ENCODE measurements at places on chromosomes 12 and 14.
A peak's percentile ranks its signal among the peaks of the same experiment; 100 is the strongest.

- no peak for DNase-seq
These were observed 61.1 kb upstream of the PLBD1 start for GRCh38 chr12:14628771-14629170.

GRCh38 chr12:26434299-26435068, 239.1 kb downstream of the SSPN start:
- DNase-seq: peak; percentile 64

DNA sequence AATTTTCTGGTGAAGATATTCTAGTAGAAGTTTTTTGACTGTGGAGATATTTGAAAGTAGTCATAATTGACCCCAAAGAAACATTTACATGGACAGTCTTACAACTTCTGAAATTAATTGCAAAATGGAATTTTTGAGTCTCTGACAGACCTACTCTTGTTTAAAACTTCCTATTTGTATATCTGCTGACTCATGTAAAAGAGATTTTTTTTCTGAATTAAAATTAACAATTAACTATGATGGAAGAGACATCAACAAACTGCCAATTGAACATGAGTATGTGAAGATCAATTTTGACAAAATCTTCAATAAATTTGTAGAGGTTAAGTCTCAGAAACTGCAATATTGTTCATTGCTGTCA, 108.5 kb upstream of the MAX start:
- DNase-seq: peak; percentile 28

GRCh38 chr12:121602766-121603165, 21.9 kb upstream of the KDM2B start:
- DNase-seq: no peak

DNA sequence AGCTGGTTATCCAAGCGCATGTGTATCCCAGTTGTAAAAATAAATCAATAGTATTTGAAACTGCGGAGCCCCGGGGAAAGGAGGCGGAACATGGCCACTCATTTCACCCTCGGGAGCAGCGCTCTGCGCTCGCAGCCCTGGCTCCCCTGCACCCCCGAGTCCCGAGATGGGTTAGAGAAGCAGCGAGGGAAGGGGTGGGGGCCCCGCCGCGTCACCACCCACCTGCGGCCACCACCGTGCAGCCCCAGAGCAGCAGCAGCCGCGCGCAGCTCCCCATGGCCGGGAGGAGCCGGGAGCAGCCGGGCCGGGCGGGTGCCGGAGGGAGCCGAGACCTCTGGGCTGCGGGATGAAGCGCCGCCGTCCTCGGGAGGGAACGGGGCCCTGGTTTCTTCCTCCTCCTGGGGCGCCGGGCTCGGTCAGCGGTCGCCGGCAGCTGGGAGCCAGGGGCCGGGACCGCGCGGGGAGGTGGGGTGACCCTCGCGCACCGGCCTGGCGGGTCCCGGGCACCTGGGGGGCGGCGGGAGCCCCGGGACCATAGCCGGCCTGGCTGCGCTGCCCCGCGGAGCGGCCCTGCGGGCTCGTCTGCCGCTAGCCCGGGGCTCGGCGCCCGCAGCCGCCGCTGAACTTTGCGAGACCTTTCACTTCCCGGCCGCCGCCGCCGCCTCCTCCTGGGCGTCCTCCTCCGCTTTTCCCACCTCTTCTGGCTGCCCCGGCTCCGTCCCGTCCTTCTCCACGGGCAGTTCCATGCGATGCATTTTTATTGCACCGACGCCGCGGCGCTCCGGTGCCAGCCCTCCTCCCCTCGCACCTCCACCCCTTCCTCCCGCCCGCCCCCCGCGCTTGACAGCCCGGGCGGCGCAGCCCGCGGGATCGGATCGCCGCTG, at the start of gene NTN4:
TSS of gene NTN4 (minus strand) at position 732 of the 884 bp plus-strand sequence. CDS start at position 277, 455 bp downstream.
- peak; percentile 13 for DNase-seq

DNA sequence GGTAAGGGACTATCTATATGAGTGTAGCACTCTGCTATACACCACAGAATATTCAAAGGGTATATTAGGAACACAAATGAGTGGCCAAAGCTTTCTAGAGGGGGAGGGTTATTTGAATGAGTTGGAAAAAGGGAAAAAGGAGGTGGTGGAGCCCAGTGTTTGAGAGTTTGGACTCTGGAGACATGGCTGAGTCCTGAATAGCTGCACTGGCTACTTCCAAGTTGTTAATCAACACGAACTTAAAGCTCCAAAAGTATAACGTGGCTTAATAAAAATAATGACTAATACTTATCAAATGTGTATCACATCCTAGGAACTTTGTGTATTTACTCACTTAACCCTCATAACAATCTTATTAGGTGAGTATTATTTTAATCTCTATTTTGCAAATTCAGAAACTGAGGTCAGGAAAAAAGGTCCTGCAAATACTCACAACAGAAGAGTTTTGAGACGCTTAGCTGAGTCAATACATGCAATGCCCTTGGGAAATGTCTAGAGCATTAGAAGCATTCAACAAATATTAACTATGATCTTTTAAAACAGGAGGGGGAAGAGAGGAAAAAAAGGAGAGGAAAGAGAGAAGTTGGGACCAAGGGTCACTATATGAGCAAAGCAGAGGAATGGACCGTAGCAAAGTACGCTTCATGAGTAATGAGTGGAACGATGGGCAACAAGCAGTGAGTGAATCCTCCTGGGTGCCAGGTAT, 189.5 kb upstream of the HMGA2 start:
- DNase-seq: peak; percentile 76

DNA sequence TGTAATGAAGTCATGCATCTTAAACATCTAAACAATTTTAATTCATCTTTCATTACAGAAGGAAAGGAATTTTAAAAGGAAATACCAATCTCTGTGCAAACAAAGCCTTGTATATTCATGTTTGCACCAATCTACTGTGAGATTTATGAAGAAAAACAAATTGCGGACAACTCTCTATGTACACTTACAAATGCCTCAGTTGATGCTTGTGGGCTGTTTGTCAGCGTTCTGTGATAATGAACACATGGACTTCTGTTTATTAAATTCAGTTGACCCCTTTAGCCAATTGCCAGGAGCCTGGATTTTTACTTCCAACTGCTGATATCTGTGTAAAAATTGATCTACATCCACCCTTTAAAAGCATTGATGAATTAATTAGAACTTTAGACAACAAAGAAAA, 5.4 kb downstream of the GPR65 start:
- no peak for DNase-seq

GRCh38 chr12:113457710-113458109, 14.0 kb downstream of the LHX5 start:
- no peak for DNase-seq

- DNase-seq: no peak
These were observed 162.4 kb downstream of the GARIN6 start for GRCh38 chr12:99809909-99810308.

GRCh38 chr12:114684098-114684869, at the start of gene TBX3:
TSS of gene TBX3 (minus strand) at chr12:114684175. CDS start at chr12:114683200, 975 bp downstream.
- peak; percentile 100 for DNase-seq

DNA sequence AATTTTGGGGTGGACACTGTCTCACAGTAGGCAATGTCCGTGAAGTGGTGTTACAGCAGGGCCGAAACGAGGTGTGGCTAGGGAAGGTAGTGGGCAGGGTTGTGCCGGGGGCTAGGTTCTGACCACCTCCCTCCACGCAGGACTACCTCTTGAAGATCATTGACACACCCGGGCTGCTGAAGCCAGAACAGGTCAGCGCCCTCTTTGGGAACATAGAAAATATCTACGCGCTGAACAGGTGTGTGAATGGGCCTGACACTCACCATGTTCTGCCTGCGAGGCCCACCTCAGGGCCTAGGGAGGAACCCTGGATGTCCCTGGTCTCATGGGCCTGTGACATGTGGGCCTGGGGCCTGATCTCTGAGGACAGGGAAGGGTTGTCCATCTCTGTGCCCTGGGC, 24.6 kb downstream of the PLEKHG3 start:
- no peak for DNase-seq

DNA sequence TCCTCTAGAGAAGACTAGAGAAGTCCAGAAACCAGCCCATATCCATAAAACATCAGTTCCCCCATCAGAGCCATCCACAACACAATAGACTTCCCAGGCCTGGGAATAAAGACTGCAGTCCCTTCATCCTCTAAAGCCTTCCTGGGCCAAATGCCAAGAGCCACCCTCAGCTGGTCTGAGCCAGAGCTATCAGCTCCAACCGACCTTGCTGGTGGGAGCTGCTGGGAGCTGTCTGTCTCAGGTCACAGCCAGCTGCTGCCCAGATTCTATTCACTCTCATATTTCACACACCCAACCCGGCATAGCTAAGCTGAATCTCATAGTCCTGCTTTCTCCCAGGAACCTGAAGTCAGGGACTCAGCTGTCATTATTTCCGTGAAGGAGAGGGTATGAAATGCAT, 10.9 kb upstream of the TFCP2 start:
- DNase-seq: peak; percentile 18

- no peak for DNase-seq
These were observed 1.5 kb downstream of the ASB2 start for GRCh38 chr14:93974833-93975232.

DNA sequence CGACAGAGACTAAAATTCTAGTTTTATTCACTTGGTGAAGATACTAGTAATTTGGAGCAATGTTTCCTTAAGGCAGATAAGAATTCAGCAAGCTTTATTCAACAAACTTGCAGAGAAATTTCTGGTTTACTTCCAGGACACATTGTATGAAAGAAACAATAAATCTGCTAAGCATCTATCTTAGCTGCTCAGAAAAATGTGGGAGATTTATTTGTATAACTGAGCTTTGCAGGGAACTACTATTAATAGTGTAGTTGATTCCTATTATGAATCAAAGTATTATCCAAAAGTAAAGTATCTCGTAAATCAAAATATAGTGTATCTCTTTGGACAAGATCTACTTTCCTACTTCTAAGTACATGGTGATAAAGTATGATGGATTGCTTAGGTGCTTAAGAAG, 239.4 kb upstream of the TMTC1 start:
- DNase-seq: peak; percentile 35

- no peak for DNase-seq
These were observed 2.3 kb upstream of the KRT5 start for GRCh38 chr12:52522346-52523011.

GRCh38 chr12:58639318-58639934, 280.9 kb downstream of the LRIG3 start:
- peak; percentile 44 for DNase-seq

DNA sequence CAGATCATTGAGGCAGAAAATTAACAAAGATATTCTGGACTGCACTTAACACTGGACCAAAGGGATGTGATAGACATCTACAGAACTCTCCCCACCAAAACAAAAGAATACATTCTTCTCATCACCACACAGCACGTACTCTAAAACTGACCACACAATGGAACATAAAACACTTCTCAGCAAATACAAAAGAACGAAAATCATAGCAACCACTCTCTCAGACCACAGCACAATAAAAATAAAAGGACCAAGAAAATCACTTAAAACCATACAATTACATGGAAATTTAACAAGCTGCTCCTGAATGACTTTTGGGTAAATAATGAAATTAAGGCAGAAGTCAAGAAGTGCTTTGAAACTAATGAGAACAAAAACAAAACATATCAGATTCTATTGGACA, 254.0 kb upstream of the STXBP6 start:
- no peak for DNase-seq

DNA sequence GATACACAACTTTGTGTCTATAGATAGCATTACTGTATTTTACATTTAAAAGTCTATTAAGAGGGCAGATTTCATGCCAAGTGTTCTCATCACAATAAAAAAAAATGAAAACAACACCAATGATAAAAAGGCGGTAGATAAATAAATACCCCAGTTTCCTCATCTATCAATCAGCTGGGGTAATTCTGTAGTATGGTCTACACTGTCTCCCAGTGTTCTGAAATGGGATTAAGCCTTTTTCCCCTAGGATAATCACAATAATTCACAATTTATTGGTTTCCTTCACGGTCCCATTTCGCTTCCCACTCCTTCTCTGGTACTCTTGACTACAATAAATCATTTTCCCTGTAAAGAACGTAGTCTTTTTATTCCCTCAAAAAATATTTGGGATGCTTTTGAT, 114.3 kb downstream of the SSPN start:
- no peak for DNase-seq

DNA sequence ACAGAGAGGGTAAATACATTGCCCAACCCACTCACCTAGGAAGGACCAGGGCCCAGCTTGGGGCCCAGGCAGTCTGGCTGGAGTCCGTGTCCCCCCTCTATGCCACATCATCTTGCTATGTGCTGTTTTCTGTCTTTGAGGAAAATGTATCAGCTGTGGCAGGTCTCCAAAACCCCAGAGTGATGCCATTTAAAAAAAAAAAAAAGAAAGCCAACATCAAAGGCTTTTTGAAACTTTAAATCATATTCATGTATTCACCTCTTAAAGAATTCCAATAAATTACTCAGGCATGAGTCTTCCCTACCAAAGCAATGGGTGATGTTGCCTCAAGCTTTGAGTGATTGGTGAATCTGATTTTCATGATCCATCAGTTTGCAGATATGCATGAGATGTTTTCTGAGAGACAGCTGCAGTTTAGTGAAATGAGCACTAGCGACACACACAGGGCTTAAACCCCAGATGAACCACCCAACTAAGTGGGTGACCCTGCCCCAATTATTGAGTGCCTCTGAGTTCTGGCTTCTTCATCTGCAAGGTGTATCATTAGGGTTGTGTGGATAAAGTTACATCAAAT, 6.1 kb downstream of the KRT81 start:
- peak; percentile 69 for DNase-seq

Measured in fibroblast of skin of right quadriceps (primary cell).